ENCODE measurements at places on chromosomes 12 and 14.

GRCh38 chr14:32508281-32508680 is 179.2 kb downstream of the AKAP6 start:
- DNase-seq: no peak

- DNase-seq: no peak
Observed at GRCh38 chr12:95446506-95446900, 27.4 kb upstream of the METAP2 start.

GRCh38 chr12:31989571-31990362 is 30.6 kb downstream of the RESF1 start:
- no peak for DNase-seq

DNA sequence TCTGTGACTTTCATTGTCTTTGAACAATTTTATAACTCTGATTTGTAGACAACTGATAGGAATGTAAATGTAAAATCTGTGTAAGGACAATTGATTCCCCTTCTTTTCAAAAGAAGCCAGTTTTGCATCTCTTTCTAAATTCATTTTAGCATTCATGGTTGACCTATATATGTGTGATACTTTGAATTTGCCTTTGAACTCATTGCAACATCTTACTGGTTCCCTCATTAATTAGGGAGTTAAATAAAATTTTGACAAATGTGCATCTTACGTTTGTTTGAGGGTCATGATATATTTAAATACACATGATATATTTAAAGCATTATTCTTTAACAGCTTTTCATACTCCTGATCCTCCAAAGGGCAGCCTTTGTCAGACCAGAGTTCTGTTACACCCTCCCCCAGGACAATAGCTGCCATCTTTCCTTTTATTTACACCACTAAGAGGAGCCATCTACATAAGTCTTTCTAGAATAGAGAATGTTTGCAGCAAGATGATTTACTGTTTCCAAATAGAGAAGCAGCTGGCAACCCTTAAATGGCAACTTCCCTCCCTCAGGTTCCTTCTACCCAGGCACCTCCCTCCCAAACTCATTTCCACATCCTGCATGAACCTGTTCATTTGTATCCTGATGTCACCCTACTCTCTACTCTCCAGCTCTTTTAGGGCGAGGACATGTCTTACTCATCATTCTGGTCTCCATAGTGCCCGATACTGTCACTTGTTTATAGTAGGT is 40.2 kb upstream of the APPL2 start:
- DNase-seq: no peak

Measured in dorsolateral prefrontal cortex (tissue), 122 donors.